ENCODE measurements at places on chromosomes 3 and 15. TPM values are rescaled to one million over a fixed set of nuclear protein-coding genes. Genes with fewer than 3 reads are reported as not detected.
A peak's percentile ranks its signal among the peaks of the same experiment; 100 is the strongest.

- peaks cover 7% of the 10 kb centered on the region for H3K4me1 ChIP-seq
- DNase-seq, result no peak
- H3K27ac ChIP-seq, result no peak overlapping the region
- H3K4me3 ChIP-seq, result no peak overlapping the region
Measured at GRCh38 chr3:196735751-196736150, 3.9 kb upstream of the PAK2 start.

- no peaks in the 10 kb centered on the region for H3K27me3 ChIP-seq
- peak; percentile 17 for DNase-seq
- H3K27ac ChIP-seq, result no peak overlapping the region
- H3K4me3 ChIP-seq, result peak overlapping the region; percentile 95
- peaks cover 37% of the 10 kb centered on the region for H3K36me3 ChIP-seq
- peaks cover 29% of the 10 kb centered on the region for H3K4me1 ChIP-seq
Measured at GRCh38 chr15:88465633-88466224, 1.5 kb downstream of the MRPL46 start.

The SLC22A14 gene
- not detected for total RNA-seq

GRCh38 chr15:101444807-101445508 lies 44.5 kb downstream of the PCSK6 start:
- no peak overlapping the region for H3K4me3 ChIP-seq
- no peak overlapping the region for H3K27ac ChIP-seq
- H3K4me1 ChIP-seq, result peaks cover 3% of the 10 kb centered on the region
- DNase-seq, result no peak
- no peaks in the 10 kb centered on the region for H3K36me3 ChIP-seq
- no peaks in the 10 kb centered on the region for H3K27me3 ChIP-seq

The LDHAL6B gene
- total RNA-seq, result not detected

DNA sequence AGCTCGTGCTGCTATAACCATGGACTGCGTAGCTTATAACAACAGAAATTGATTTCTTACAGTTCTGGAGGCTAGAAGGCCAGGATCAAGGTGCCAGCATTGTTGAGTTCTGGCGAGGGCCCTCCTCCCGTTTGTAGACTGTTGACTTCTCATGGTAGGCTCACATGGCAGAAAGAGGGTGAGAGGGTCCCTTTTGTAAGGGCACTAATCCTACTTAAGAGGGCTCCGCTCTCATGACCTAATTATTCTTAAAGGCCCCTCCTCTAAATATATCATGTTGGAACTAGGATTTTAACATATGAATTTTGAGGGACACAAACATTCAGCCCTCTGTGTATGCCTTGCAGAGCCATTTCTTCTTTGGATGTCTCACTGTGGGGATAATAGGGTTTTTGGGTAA lies 28.8 kb upstream of the PYDC2 start:
- DNase-seq, result no peak
- H3K27me3 ChIP-seq, result no peaks in the 10 kb centered on the region
- H3K4me1 ChIP-seq, result no peaks in the 10 kb centered on the region
- H3K36me3 ChIP-seq, result no peaks in the 10 kb centered on the region

GRCh38 chr3:177210744-177211502 lies 13.6 kb upstream of the TBL1XR1 start:
- H3K4me1 ChIP-seq, result peaks cover 19% of the 10 kb centered on the region
- no peak overlapping the region for H3K27ac ChIP-seq
- H3K27me3 ChIP-seq, result no peaks in the 10 kb centered on the region
- no peaks in the 10 kb centered on the region for H3K36me3 ChIP-seq
- no peak for DNase-seq

DNA sequence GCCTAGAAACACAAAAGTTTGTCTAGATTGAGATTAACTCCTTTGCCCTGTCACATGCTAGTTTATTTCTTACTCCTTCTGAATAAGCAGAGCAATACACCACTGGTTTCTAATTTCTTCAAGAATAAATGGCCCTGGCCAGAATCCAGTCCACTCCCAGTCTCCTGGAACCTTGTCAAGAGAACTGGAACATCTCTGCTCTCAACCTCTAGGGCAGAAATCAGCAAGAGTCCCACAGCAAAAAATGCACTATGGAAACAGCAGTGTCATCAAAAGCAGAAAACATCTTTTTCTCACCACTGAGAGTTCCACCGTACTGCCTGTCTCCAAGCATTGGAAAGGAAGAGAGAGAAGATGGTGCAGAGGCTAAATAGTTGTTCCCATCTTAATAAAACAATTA lies 35.9 kb upstream of the PPP2R3A start:
- H3K27ac ChIP-seq, result no peak overlapping the region
- H3K36me3 ChIP-seq, result no peaks in the 10 kb centered on the region
- no peak for DNase-seq
- no peaks in the 10 kb centered on the region for H3K4me1 ChIP-seq

- H3K36me3 ChIP-seq, result peaks cover 44% of the 10 kb centered on the region
- no peak for DNase-seq
- no peaks in the 10 kb centered on the region for H3K27me3 ChIP-seq
- H3K4me3 ChIP-seq, result no peak overlapping the region
- H3K4me1 ChIP-seq, result no peaks in the 10 kb centered on the region
Measured at GRCh38 chr15:45674677-45675076, 39.8 kb downstream of the SQOR start.

The KCNAB1 gene
- not detected for total RNA-seq

The C3orf18 gene
- total RNA-seq, result 58.5 TPM

- peaks cover 3% of the 10 kb centered on the region for H3K4me1 ChIP-seq
- no peak overlapping the region for H3K27ac ChIP-seq
- no peaks in the 10 kb centered on the region for H3K27me3 ChIP-seq
- no peaks in the 10 kb centered on the region for H3K36me3 ChIP-seq
- peak; percentile 63 for DNase-seq
- no peak overlapping the region for H3K4me3 ChIP-seq
Measured at GRCh38 chr15:53197426-53197839, 407.3 kb upstream of the ONECUT1 start.

The A4GNT gene
- total RNA-seq, result not detected

- no peak overlapping the region for H3K27ac ChIP-seq
- H3K36me3 ChIP-seq, result no peaks in the 10 kb centered on the region
Measured at GRCh38 chr3:175983379-175983778, 1124.2 kb downstream of the NAALADL2 start.

DNA sequence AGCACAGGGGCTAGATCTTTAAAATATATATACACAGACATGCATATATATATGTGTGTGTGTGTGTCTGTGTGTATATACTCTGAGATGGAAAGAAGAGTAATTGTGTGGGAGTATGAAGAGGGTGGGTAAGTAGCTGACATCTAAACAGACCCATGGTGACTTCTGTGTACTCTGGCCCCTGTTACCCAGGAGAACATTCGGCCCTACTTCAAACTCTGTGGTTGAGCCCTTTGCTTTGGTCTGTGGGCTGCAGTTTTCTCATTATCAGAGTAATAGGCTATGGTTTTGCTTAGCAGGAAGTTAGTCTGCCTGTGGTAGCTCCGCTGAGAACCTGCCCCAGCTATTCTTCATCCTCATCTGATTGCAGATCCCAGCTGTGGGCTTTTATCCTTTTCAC lies 141.4 kb downstream of the RBPMS2 start:
- H3K27me3 ChIP-seq, result no peaks in the 10 kb centered on the region
- DNase-seq, result peak; percentile 78
- peak overlapping the region; percentile 52 for H3K4me3 ChIP-seq
- H3K36me3 ChIP-seq, result peaks cover 46% of the 10 kb centered on the region

The REC114 gene
- total RNA-seq, result not detected

GRCh38 chr3:119672776-119673175 lies 4.4 kb downstream of the COX17 start:
- no peak for DNase-seq
- peaks cover 41% of the 10 kb centered on the region for H3K4me1 ChIP-seq
- peaks cover 68% of the 10 kb centered on the region for H3K36me3 ChIP-seq
- H3K27ac ChIP-seq, result no peak overlapping the region
- no peak overlapping the region for H3K4me3 ChIP-seq

- peak overlapping the region; percentile 20 for H3K4me3 ChIP-seq
- peaks cover 64% of the 10 kb centered on the region for H3K36me3 ChIP-seq
- DNase-seq, result no peak
- peak overlapping the region; percentile 73 for H3K27ac ChIP-seq
- peaks cover 81% of the 10 kb centered on the region for H3K4me1 ChIP-seq
Measured at GRCh38 chr15:74868059-74868458, 5.1 kb downstream of the SCAMP2 start.

GRCh38 chr3:143810953-143811265 lies 37.4 kb downstream of the SLC9A9 start:
- H3K27me3 ChIP-seq, result no peaks in the 10 kb centered on the region
- peaks cover 13% of the 10 kb centered on the region for H3K4me1 ChIP-seq
- H3K4me3 ChIP-seq, result no peak overlapping the region
- no peak overlapping the region for H3K27ac ChIP-seq
- no peak for DNase-seq
- H3K36me3 ChIP-seq, result no peaks in the 10 kb centered on the region

- DNase-seq, result no peak
- H3K36me3 ChIP-seq, result no peaks in the 10 kb centered on the region
- H3K27me3 ChIP-seq, result no peaks in the 10 kb centered on the region
- H3K4me3 ChIP-seq, result no peak overlapping the region
- H3K4me1 ChIP-seq, result peaks cover 7% of the 10 kb centered on the region
- H3K27ac ChIP-seq, result no peak overlapping the region
Measured at GRCh38 chr15:63010920-63011693, 31.4 kb upstream of the TPM1 start.

DNA sequence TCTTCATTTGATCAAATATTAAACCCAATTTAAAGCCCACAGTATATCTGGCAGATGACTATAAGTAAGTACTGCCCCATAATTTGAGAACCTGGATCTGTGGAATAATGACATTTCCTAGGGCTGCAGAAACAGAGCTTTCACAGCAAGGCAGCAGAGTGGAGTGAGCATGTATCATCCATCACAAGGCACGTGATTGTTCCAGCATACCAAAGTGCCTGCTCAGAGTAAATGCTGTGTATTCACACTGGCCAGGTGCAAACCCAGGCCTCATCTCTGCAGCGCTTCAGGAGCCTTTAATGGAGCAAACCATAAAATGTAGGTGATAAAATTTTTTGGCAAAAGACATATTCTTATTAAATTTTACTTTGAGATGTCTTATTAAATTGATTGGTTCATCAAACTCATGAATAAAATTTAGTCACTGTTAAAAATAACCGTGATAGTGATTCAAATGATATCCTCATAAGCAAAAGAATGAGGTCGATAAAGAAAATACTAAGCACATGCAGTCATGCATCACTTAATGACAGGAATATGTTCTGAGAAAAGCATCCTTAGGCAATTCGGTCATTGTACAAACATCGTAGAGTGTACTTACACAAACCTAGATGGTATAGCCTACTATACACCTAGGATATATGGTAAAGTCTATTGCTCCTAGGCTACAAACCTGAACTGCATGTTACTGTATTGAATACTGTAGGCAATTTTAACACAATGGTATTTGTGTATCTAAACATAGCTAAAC lies 99.3 kb upstream of the SLC24A5 start:
- no peaks in the 10 kb centered on the region for H3K4me1 ChIP-seq
- H3K27ac ChIP-seq, result no peak overlapping the region

The TMEM212 gene
- not detected for total RNA-seq

- DNase-seq, result peak; percentile 97
- H3K27ac ChIP-seq, result peak within 1 kb of the TSS; percentile 93
- H3K27me3 ChIP-seq, result no peaks in the 10 kb centered on the region
Measured at GRCh38 chr15:90233387-90234095, at the start of gene CIB1. Gene CIB1, minus strand, starts transcription at chr15:90233941. Its CDS starts 56 bp downstream, at chr15:90233885.

DNA sequence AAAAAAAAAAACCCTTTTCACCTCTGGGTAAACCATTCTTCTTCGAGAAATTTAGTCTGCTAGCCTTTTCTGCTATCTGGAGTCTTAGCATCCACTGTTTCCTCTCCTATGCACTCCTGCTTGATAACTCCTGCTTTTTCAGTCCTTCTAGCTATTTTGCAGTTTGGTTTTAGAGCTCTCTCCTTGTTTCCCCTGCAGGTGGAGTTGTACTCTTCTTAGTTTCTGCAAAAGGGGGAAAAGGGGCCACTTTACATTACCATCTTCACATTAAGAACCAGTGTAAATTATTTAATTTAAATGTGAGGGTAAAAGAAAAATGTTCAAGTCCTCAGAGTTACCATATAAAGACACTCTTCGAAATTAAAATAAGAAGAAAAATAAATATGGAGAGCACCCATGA lies 23.6 kb upstream of the MYLK start:
- no peak overlapping the region for H3K4me3 ChIP-seq
- no peaks in the 10 kb centered on the region for H3K36me3 ChIP-seq
- no peaks in the 10 kb centered on the region for H3K4me1 ChIP-seq
- peaks cover 4% of the 10 kb centered on the region for H3K27me3 ChIP-seq

DNA sequence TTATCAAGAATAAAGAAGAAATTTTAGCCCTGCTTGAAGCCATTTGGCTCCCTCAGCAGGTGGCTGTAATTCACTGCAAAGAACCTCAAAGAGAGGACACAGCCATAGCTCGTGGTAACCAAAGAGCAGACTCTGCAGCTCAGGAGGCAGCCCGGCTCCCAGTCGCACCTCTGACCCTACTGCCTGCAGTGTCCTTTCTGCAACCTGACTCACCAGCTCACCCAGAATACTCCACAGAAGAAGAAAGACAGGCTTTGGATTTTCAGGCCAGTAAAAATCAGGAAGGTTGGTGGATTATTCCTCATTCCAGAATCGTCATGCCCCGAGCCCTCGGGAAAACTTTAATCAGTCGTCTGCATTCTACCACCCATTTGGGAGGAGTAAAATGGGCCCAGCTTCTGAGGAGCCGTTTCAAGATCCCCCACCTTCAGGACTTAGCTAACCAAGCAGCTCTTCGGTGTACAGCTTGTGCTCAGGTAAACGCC lies 38.6 kb downstream of the ZBTB11 start:
- no peaks in the 10 kb centered on the region for H3K36me3 ChIP-seq
- H3K27ac ChIP-seq, result no peak overlapping the region
- H3K4me3 ChIP-seq, result no peak overlapping the region
- no peak for DNase-seq
- peaks cover 10% of the 10 kb centered on the region for H3K4me1 ChIP-seq
- peaks cover 6% of the 10 kb centered on the region for H3K27me3 ChIP-seq

GRCh38 chr3:160617636-160618035 lies 52.3 kb upstream of the KPNA4 start:
- H3K27ac ChIP-seq, result no peak overlapping the region
- H3K27me3 ChIP-seq, result peaks cover 20% of the 10 kb centered on the region
- no peak overlapping the region for H3K4me3 ChIP-seq
- no peak for DNase-seq
- no peaks in the 10 kb centered on the region for H3K4me1 ChIP-seq

GRCh38 chr3:78729946-78730345 lies 1037.9 kb downstream of the ROBO1 start:
- no peaks in the 10 kb centered on the region for H3K36me3 ChIP-seq
- H3K4me3 ChIP-seq, result no peak overlapping the region
- no peaks in the 10 kb centered on the region for H3K27me3 ChIP-seq
- no peak overlapping the region for H3K27ac ChIP-seq

The ATR gene
- total RNA-seq, result 35.8 TPM

The PTX3 gene
- not detected for total RNA-seq
